ENCODE measurements at places on chromosomes 1 and 21.

DNA sequence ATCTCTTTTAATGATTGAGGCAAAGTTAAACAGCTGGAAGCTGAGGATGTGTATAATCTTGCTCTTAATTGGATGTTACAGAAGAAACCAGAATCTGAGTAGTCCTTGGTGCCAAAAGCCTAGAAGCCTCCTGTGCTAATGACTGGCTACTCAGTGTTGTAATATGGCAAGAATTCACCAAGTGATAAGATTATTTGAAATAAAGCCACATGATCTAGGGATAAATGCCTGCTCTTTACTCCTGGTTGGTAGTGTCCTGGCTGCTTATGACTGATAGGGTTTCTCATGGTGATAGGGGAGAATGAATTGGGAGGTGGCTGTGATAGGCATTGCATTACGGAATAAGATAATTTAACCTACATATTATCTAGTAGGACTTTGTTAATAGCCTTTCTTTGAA lies 13.6 kb upstream of the MAB21L3 start:
- DNase-seq, result no peak

DNA sequence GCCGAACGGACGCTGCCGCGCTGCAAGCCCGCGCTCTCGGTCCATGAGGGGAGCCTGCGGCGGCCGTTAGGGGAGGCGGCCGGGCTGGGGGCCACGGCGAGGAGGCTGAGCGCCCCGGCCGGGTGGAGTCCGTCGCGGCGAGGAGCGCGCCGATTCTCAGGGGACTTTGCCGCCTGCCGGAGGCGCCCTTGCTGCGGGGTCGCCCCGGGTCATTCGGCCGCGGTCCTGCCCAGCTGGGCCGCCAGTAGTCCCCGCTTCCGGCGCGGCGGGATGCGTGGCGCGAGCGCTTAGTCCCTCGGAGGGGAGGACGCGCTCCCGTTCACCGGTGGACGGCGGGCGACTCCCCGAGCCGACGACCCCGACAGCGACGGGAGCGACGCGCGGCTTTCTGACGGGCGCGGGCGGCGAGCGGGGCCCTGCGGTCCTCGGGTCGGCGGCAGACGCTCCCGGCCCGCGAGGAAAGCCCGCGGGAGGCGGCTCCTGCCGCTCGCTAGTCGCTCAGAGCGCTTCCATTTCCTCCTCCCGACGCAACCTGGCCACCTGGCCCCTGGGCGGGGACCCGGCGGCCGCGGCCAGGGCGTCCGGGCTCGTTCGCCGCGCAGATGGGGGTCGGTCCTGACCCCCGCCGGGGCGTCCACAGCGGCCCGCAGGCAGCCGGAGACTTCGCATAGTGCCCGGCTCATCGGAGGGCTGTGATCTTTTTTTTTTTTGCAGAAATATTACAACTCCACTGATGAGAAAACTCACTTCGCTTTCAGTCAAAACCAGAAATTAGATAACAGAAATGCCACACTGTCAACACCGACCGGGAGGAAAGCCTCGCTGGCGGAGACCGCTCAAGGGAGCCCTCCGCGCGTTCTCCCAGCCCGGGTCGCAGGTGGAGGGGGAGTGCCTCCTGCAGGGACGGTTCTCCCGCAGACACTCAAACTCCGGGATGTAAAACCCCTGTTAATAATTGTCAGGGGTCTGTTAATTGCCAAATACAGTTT lies 641 bp upstream of the ZBTB21 start:
- peak; percentile 62 for DNase-seq

- DNase-seq, result no peak
These were observed 748.2 kb upstream of the ADAMTS5 start for GRCh38 chr21:27715131-27715530.

DNA sequence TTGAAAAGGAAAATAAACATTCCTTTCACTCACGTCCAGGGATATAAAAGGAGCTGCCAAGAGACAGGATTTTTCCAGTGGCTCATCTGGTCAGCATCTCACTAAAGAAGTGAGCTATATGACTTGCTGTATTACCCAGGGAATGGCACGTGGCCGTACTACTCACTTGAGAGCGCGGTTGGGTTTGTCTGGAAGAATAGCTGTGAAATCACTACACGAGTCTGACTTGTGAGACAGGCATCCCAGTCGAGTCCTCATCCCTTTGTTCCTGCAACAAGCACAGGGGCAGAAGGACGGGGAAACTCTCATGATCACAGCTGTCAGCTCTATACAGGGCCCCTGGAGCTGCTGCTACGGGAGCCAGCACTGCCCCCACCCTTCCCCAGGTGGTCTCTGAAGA lies 17.7 kb downstream of the RGS8 start:
- DNase-seq, result no peak

GRCh38 chr1:94884106-94884505 lies 42.8 kb downstream of the CNN3 start:
- no peak for DNase-seq

GRCh38 chr1:45971922-45972531 lies 160.4 kb downstream of the PIK3R3 start:
- DNase-seq, result no peak

- no peak for DNase-seq
These were observed 21.8 kb downstream of the MIS18A start for GRCh38 chr21:32256873-32257620.

- no peak for DNase-seq
These were observed 4.7 kb downstream of the SORT1 start for GRCh38 chr1:109392788-109393616.

- DNase-seq, result no peak
These were observed 27.0 kb upstream of the C1orf159 start for GRCh38 chr1:1142844-1143243.

DNA sequence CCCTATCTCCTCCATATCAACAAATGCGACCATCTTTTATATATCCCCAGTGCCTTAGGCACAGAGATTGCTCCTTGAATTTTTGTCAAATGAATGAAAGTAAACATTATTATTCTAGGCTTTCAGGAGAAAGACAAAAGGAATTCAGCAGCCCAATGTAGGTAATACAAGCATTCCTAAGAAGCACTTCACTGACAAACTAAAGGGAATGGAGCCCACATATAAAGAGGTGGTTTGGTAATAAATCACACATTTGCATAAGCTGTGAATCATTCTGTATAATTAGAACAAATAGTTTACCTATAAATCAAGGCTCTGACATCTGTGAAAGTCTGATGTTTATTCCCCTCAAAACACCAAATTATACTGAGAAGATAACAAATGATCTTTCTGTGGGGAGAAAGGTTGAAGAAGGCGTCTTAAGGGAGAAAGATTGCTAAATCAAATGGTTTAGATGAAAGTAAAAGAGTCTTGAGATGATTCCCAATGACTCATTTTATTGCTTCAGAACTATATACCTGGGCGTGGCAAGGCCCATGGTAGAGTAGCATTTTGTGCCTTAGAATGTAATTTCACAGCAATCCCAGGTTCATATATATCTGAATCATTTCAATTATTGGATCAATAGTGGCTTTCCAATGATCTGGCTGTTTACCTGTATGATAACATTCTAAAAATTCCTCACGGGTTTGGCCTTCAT lies 558.1 kb downstream of the AGBL4 start:
- DNase-seq, result no peak

GRCh38 chr1:37325010-37325409 lies 149.4 kb upstream of the ZC3H12A start:
- DNase-seq, result no peak

DNA sequence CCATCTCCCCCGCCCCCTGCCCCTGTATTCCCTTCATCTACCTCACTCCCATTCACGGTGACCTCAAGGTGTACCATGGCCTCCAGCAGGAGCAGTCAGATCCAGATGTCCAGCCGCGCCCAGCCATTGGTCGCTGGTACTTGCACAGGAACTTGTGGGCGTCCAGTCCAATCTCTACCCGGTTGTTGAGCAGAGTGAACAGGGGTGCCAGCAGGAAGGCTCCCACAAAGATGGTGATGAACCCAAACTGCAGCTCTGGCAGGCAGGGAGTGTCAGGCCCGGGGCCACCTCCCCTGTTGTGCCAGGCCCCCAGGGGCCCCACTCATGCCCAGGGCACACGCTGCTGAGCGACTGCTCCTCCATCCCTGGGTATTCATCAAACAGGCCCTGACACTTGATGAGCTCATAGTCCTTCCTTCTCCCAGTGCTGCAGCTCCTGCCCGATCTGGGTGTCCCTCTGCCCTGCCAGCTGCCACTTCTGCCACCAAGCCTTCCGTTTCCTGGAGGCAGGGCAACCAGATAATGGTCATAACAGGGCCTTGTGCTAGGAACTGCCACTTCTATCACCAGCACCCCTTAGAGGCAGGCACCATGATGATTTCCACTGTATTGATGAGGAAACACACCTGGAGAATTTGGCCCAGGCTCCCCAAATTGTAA lies 5.7 kb upstream of the ARHGEF19 start:
- no peak for DNase-seq

DNA sequence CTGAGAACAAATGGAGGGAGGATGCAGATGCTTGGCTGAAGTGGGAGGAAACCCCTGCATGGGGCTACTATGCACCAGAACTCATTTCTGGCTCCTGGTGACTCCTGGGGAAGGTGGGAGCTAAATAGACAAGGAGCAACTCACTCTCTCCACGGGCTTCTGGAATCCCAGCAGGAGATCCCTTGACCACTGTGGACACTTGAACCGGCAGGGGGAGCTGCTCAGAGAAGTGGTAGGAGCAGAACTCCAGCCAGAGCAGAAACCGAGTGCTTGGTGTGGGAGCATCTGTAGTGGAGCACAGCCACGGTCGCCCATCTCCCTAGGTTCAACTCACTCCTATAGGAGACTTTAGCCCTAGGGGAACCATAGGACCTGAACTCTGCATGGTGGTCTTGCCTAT lies 205.6 kb upstream of the GJB5 start:
- no peak for DNase-seq

DNA sequence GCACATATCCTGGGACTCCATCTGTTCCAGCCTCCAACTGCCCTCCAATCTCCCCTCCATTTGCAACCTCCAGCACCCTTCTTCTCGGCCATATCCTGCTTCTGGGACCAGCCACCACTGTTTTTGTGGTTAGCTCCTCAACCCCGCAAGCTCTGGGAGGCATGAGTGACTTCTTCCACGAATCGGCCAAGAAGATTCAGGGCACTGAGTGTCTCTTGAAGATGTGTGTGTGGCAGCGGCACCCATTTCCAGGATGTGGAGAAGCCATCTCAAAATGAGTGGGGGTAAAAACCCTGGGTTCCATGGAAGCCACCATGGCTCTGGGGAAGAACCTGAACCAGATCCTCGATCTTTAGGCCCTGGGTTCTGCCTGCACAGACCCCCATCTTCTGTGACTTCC lies 194.6 kb downstream of the SLC45A1 start:
- DNase-seq, result no peak

GRCh38 chr1:2528016-2528415 lies 1.6 kb upstream of the PANK4 start:
- DNase-seq, result no peak

DNA sequence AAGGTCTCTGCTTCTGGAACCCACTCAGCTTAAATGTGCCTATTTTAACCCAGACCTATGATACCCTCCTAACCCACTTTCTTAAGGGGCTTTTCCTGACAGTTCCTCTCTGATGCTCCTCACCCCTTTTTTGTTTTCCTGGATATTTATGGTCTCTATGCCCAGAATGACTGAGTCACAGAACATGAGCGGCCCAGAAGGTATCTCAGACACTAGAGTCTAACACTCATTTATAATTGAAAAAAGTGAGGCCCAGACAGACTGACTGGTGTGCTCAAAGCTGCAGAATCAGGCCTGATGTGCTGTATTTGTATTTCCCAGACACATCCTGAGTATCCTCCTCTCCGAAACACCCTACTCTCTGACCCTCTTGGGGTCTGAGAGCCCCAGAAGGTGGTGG lies 44.0 kb downstream of the LRRC71 start:
- DNase-seq, result no peak

DNA sequence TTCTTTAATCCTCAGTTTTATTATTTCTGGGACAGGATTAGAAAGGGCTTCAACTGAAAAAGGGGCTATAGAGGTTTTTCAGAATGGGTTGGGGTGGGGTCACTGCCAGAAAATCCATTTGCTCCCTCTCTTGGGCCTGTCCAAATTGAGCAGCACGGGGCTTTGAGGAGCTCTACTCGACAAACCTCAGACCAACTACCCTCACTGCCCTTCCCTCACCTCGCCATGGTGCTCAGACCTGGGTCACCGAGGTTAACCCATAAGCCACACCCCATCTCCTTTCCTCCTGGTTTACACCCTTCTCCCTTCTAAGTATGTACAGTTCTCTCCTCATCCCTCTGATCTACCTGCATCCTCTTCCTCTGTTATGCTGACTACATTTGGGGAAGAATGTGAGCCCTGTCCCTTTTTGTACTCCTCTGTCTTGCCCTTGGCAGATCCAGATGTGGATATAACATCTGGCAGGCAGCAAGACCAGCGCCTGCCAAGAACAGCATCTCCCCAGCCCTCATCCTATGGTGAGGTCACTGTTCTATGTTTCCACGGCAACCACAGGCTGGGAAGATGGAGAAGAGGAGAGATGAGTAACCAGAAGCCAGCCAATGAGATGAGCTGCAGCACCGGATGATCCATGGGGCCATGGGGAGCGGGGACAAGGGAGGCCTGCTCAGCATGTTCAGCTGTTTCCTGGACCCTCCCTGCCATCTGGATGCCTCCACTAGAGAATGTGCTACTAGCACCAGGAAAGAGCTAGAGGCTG lies 3.7 kb upstream of the FABP3 start:
- DNase-seq, result no peak

GRCh38 chr1:145804235-145805045 lies 19.5 kb downstream of the RNF115 start:
- DNase-seq, result no peak

DNA sequence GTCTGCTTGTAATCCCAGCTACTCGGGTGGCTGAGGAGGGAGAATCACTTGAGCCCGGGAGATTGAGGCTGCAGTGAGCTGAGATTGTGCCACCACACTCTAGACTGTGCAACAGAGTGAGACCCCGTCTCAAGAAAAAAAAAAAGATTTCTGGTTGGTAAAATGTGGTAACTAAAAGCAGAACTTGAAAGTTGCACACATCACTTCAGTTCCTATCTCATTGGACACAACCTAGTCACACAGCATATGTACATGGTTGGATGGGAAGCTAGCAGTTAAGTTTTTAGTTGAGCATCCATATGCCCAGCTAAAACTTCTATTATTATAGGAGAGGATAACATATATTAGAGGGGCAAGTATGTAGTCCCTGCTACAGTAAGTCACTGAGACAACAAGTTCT lies 22.1 kb downstream of the BCAS2 start:
- DNase-seq, result no peak

- DNase-seq, result no peak
These were observed 274.4 kb downstream of the RYR2 start for GRCh38 chr1:237316352-237316751.

Data from GM13976 (cell line).